Stomach (tissue), 19 donors: ENCODE measurements at places on chromosomes 6 and 20. TPM values are rescaled to one million over a fixed set of nuclear protein-coding genes. Genes with fewer than 3 reads are reported as not detected.

- no peak for DNase-seq
Observed at GRCh38 chr6:12228447-12229146, 61.6 kb upstream of the EDN1 start.

DNA sequence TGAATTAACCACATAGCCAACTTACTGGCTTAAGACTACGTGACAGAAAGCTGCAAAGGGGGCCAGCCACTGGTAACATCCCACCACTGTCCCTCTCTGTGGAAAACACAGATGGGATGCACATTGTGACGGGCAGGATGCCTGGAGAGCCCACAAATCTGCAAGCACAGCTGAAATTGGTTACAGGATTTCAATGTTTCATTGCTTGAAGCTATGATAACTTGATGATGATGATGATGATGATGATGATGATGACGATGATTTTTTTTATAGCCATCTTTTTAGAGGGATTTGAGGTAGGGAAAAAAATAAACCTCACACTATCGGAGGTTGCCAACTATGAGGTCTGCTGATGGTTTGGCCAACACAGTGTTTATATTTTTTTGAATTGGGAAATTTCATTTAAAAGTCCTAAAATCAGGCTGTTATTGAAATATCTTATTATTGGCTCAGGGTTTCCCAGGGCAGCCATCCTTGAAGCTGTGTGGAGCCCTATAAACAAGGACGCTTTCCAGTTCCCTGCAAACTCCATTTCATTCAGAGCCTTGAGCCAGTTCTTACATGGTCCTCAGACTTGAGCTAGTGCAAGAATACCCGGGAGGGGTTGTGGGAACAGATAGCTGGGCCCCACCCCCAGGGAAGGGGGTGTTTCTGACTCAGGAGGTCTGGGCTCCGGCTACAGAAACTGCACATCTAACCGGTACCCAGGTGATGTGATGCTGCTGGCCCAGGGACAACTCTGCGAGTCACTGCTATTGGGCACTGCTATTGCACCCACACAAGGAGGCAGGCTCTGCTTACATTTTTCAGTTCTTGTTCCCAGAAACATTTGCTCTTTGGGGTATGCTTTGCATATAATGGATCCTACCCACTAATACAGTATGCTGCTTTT lies 27.1 kb downstream of the BCAS1 start:
- no peak for DNase-seq

- DNase-seq = no peak
Observed at GRCh38 chr6:11206576-11206975, 25.9 kb downstream of the NEDD9 start.

- no peak for DNase-seq
Observed at GRCh38 chr6:108004861-108005260, 46.9 kb upstream of the SEC63 start.

- DNase-seq = no peak
Observed at GRCh38 chr6:3819161-3820110, 29.7 kb upstream of the FAM50B start.

- DNase-seq = no peak
Observed at GRCh38 chr6:128251445-128252340, 268.7 kb downstream of the PTPRK start.

- no peak for DNase-seq
Observed at GRCh38 chr6:167046861-167047495, 47.8 kb downstream of the CEP43 start.

DNA sequence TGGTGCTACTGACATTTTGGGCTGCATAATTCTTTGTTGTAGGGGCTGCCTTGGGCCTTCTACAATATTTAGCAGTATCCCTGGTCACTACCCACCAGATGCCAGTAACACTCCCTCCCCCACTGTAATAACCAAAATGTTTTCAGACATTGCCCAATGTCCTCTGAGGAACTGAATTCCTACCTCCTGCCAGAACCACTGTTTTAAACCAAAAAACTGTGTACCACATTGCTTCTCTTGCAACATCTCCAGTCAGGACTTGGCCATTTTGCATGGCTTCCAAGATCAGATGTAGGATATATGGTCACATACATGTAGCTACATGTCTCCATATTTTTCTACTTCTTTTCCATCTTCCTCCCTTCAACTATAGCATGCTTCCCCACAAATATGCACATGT lies 97.4 kb upstream of the IFNGR1 start:
- no peak for DNase-seq

DNA sequence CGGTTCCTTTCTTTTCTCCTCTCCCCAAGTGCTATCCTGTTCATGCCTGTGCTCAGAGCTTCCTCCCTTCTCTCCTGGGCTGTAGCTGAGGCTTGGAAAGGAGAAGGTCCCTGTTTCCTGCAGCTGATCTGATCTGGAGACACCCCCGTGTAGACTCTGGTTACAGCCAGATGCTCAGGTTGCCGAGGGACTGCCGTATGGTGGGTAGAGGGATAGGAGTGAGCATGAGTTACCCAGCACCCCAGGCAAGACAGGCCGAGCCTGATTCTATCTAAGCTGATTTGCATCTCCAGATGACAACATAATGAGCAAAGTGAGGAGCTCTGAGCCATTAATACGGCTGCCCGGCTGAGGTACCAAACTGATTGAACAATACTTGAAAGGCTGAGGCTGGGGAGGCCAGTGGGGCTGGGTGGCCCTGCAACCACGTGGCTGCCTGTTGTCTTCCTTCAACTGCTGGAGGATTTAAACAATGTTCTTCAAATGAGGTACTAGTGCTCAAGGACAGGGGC lies 91.8 kb downstream of the ASXL1 start:
- DNase-seq = no peak

DNA sequence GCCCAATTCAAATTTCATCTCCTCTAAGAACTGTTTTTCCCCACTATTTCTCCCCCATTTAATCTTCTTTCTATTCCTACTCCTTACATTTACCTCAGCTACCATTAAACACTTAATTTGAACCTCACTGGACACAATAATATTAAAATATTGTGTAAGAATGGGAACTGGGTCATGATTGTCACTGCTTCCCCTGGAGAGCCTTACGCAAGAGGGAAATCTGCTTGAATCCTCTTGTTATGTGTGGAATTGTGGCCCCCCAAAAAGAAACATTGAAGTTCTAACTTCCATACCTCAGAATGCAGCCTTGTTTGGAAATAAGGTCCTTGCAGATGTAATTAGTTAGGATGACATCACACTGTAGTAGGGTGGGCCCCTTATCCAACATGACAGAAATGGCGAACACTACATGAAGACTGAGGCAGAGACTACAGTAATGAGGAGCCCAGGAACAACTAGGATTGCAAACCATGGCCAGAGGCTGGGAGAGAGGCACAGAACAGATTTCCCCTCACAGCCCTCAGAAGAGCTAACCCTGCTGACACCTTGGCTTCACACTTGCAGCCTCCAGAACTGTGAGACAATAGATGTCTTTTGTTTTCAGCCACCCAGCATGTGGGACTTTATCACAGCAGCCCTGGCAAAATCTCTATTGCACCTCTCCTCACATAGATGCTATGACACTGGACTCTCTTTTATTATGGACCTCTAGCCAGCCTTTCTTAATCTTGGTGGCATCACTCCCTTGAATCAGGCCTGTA lies 29.9 kb downstream of the HIVEP2 start:
- no peak for DNase-seq

- no peak for DNase-seq
Observed at GRCh38 chr20:60144974-60145527, 186.8 kb downstream of the CDH26 start.

- no peak for DNase-seq
Observed at GRCh38 chr6:77231438-77232305, 231.6 kb downstream of the HTR1B start.

- no peak for DNase-seq
Observed at GRCh38 chr20:39290575-39290974, 328.4 kb downstream of the DHX35 start.

GRCh38 chr6:73888050-73888449 lies 192.0 kb downstream of the CD109 start:
- DNase-seq = no peak

DNA sequence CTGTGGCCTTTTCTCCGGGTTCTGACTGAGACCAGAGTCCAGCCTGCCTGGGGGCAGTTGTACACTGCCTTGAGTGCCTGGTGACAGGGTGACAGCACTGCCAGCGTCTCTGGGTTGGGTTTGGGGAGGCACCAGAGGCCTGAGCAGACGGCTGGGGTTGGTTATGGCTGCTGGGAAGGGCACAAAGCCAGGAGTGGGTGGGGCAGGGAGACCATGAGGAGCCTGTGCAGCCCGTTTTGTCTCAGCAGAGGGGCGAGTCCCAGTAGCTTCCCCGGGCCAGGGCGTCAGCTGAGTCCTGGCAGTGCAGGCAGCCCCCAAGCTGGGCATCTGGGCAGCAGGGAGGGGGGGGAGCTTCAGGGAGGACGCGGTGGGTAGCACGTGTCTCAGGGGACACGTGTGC lies 15.3 kb upstream of the SULF2 start:
- peak; percentile 58 for DNase-seq

DNA sequence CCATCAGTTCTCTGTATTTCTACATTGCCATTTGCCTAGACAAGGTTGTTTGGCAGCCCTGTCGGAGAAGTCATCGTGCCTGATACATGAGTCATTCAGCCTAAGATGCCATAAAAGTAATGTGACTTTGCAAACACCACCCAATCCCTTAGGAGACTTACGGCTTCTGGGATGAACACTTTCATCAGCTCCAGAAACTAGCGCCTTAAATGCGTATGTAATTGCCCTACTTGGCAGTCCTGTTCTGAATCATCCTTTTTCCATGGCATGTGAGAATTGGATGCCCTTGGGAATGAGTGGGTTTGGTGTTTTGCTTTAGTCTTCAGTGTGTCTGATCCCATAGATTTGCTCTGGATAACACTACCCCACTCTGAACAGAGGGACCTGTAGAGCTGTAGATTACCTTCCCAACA lies 158.5 kb downstream of the SASH1 start:
- DNase-seq = no peak

- no peak for DNase-seq
Observed at GRCh38 chr20:23639490-23639958, 1.8 kb upstream of the CST3 start.

GRCh38 chr6:139569566-139569965 lies 195.1 kb upstream of the CITED2 start:
- DNase-seq = no peak

FAM217A gene
- total RNA-seq = not detected

OOEP gene
- not detected for total RNA-seq

CRISP3 gene
- total RNA-seq = not detected

KCNS1 gene
- total RNA-seq = not detected

ADGRF1 gene
- total RNA-seq = 2.3 TPM

ABHD16B gene
- total RNA-seq = not detected

MCCD1 gene
- total RNA-seq = not detected

ELOVL4 gene
- 5.3 TPM for total RNA-seq

KCNK15 gene
- total RNA-seq = 7.7 TPM
